LNCaP clone FGC (cell line): ENCODE measurements at places on chromosomes 2 and 18.

DNA sequence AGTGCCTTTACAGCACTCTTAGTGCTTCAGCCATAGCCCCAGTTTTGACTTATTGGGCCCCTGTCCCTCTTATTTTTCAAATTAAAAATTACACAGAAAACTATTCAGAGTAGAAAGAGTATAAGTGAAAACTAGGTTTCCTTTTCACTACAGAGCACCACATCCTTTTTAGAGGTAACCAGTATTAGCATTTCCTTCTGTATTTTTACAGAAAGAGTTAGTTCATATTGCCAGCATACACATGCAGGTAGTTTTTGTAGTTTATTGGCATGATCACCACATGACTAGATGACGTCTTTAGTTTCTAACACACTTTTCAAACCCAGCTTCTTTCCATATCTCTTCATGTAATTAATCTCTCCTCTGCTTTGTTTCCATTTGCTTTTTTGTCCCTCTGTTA lies 66.4 kb downstream of the UBE2E3 start:
- no peak for DNase-seq

- DNase-seq = no peak
These were observed 114.6 kb upstream of the CDCA7 start for GRCh38 chr2:173240083-173240482.

- no peak for DNase-seq
These were observed 84.3 kb upstream of the FZD7 start for GRCh38 chr2:201949181-201949926.

DNA sequence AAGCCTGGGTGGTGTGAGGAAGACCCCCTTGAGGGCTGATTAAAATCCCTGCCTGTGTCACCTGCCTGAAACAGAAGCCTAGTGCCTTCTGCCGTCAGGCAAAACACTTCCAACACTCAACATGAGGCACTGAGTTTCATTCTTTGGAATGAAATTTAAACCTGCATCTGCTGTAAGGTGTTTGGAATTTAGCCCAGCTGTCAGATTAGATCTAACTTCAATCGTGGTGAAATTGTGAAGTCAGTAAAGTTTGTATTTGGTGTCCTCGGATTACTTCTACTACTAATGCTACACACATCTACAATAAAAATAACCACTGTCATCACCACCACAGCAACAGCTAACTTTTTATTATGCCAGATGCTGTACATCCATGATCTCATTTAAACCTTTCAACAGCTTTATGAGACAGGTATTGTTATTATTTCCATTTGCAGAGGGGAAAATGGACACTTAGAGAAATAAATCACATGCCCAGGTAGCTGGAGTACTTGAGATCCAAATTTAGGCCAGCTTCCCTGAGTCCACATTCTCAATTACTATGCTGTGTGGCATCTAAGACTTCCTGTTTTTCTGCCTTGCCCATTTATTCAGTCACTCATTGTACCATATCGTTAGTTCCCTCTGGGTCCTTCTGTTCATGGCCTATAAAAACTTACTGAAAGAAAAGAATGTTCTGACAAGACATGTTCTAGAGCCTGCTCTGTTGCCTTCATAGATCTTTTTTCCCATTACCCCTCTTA lies 98.2 kb upstream of the GCFC2 start:
- no peak for DNase-seq

GRCh38 chr2:197071790-197072436 lies 145.4 kb upstream of the PGAP1 start:
- no peak for DNase-seq

DNA sequence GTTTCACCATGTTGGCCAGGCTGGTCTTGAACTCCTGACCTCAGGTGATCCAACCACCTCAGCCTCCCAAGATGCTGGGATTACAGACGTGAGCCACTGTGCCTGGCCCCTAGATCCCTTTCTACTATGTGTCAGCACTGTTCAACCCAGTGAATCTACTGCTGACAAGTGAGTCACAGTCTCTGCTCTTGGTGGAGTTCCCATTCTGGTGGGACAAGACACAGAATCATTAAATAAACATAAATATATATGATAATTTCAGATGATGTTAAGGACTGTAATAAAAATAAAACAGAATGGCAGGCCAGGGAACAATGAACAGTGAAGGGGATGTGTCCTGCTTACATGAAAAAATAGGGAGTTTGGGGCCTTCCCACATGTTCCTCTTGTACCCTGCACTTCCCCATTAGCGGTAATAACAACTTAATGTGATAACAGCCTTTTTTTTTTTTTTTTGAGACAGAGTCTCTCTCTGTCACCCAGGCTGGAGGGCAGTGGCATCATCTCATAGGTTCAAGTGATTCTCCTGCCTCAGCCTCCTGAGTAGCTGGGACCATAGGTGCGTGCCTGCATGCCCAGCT lies 112.2 kb downstream of the CPO start:
- DNase-seq = no peak
